Activated T-helper 1 cell treated with Interleukin-2 at 50 U/mL for 16 hours (primary cell): ENCODE measurements at places on chromosomes 3 and 15.

DNA sequence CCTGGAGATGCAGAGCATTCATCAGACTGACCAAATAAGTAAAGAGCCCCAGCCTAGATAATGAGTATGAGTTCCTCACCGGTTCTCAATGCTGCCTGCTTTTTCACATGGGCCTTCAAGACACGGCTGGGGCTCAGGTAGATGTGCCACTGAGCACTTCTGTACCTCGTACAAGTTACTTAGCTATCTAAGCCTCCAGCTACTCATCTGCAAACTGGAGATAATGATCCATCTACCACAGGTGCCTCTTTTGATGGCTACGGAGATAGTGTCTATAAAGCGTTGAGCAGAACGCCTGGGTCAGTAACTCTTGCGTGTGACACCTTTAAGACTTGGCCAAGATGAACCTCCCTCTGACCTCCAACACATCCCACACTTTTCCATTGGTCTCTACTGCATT is 56.3 kb downstream of the CCR4 start:
- no peak for DNase-seq

DNA sequence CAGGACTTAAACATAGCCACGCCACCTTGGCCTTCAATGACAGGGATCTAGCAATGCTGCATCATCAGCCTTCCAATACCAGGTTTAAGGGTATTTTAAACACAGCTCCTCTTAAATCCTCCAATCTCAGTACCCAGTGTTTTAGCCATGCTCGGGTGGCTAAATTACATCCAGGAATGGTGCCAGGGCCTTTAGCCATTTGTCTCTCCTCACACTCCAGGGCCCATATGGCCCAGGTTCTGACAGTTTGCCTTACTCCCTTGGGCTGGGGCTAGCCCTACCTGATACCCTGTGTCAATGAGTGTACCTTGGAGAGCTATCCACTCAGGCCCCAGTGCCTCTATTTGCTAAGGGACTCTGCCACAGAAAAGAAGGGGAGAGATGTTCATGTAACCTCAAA is 29.4 kb downstream of the ZNF589 start:
- no peak for DNase-seq

DNA sequence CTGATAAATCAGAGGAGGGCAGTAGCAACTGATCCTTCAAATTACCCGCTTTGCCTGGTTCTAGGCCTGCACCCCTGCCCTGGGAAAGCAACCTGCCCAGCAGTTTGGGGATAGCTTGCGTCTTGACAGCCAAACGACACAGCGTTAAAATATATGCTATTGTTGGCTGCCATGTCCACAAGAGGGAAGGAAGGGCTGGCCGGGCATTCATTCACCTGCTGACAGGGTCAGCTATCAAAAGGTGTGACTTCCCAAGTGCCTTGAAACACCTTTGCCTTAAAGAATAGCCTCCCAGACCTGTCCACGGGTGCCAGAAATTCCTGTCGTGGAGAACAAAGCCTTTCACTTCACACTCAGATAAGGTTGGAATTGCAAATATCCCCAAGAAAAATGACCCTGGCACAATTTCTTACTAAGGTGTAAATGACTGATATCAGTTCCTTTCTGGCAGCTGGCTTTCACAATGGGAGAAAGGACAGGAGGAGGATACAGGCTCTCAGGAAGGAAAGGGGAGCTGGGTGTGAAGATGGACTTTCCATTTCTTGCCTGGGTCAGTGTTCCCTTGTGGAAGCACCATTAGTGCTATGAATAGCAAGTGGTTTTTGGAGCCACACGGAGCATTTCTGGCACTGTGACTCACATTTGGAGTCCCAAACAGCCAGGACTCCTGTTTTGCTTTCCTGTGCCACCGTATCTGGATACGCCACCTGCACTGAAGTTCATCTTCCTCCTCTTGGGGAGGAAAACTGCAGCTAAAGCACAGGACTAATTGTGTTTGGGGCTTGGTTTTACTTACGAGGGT is 19.2 kb downstream of the ALDH1A3 start:
- DNase-seq = no peak

DNA sequence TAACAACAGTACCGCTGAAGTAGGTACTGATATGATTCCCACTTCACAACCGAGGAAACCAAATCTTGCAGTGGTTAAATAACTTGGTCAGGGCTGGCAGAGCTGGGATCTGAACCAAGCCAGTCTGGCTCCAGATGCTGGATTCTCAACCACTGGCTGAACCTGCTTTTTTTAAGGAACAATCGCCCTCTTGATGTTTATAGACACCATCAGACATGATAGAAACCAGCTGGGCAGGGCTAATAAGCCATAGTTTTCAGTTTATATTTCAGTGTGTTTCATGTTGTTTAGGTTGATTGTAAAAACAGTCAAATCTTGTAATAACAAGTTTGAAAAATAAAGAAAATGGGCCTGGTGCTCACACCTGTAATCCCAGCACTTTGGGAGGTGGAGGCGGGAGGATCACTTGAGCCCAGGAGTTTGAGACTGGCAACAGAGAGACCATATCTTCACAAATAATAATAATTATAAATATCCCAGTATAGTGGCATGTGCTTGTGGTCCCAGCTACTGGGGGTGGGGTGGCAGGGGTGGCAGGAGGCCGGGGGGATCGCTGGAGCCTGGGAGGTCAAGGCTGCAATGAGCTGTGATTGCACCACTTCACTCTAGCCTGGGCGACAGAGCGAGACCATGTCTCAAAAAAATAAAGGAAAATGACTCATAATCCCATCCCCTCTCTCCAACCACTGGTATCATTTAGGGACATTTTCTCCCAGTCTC is 36.7 kb downstream of the XYLB start:
- no peak for DNase-seq

DNA sequence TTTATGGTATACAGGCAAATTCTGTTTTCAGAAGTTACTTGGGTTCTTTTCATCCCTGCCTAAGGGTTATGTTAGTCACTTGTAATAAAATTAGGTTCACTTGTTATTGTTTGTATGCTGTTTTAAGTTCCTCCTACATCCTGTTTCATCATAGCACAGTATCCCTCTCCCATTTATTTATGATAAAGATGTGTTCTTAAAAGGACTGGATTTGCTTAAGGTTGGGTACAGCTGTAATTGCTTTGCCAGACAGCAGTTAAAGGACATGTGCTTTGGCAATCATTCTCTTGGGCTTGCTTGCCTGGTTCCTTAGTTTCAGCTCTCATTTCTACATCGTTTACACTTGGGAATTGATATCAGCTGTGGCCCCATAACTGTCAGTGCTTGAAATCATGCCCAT is 11.7 kb downstream of the ATP2C1 start:
- DNase-seq = no peak

- no peak for DNase-seq
Observed at GRCh38 chr3:115187149-115187757, 40.2 kb upstream of the ZBTB20 start.

- DNase-seq = no peak
Observed at GRCh38 chr15:22811640-22812039, 25.2 kb downstream of the NIPA1 start.

GRCh38 chr3:8441969-8442559 is 59.6 kb upstream of the LMCD1 start:
- DNase-seq = no peak

DNA sequence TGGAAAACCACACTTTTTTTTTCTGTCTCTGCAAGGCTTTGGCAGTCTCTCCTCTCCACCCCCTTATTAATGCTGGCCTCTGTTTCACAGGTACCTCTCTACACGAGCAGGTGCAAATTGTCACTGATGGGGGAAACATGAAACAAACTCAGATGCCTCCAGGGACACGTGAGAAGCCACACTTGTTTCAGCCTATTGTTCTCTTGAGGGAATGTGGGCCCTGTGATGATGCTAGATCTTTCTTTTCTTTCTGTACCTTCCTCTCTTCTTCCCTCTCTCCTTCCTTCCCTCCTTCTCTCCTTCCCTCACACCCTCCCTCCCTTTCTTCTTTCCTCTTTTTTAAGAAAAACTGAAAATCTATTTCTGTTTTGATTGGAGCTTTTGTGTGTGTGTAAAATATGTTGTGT is 5.7 kb upstream of the BLM start:
- no peak for DNase-seq

DNA sequence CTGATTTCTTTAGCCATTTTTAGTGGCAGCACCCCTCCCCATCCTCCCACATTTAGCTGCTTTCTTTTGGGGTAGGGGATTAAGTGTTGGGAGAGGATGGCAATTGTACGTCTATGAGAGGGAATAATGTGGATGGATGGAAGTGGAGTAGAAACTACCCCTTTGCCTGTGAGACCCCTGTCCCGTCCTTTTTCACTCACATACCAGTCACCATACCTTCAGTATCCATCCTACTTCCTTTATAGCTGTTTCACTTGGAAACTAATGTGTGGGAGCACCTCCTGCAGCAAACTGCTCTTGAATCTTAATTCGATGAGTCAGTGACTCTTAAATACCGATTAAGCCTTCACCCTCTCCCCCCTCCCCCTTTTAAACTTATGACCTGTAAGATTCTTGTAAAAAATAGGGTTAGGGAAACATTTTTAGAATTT is 730 bp downstream of the SPRED1 start:
- DNase-seq = no peak

- no peak for DNase-seq
Observed at GRCh38 chr15:99427668-99428361, 138.0 kb upstream of the MEF2A start.

DNA sequence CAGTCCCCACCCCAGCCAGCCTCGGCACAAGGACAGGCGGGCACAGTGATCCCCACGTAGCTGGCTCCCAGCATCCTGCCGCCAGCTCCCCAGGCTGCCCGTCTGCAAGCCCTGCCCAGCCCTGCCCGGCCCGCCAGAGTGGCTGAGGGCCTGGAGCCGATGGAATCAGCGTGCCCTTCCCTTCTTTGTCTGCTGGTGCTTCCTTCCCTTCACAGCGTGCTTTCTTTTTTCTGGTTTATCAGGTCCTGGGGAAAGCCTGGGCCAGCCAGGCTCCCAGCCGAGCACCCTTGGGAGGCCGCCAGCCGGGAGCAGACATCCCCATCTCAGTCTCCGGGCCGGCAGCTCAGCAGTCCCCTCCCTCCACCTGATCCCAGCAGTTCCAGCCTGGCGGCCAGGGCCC is 54.7 kb upstream of the SMAD6 start:
- no peak for DNase-seq

GRCh38 chr3:142602619-142603385 is 6.6 kb downstream of the PLS1 start:
- DNase-seq = no peak

- DNase-seq = no peak
Observed at GRCh38 chr15:94097552-94097951, 133.8 kb upstream of the MCTP2 start.

DNA sequence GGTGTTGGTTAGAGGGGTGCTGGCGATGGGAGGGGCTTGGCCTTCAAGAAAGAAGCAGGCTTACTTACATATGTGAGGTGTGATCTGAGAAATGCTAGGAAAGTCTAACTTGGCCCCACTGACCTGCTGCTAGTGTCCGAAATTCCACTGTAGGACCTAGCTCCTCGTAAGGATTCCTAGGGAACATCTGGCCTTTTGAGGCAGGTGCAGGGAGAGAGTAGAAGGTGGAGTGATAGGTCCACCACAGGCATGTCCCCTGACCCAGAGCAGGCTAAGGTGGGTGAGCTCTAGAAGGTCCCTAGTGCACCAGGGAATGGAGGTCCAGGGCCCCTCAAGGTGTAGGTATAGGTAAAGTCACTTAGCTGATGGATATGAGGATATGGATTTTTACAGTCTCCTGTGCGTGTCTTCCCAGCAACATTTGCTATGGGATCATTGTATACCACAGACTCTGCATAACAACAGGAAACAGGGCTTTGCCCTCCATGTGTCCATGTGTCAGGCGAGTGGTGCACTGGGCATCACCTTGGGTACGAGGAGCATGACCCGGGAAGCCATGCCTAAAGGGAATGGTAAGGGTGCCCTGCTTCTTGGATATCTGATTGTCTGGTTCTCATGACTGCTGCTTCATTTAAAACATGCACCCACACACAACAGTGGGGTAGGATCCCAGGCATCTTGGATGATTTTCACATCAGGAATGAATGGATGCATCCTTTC is 32.6 kb downstream of the POMGNT2 start:
- no peak for DNase-seq

- DNase-seq = no peak
Observed at GRCh38 chr3:127978636-127979035, 63.6 kb downstream of the KBTBD12 start.

DNA sequence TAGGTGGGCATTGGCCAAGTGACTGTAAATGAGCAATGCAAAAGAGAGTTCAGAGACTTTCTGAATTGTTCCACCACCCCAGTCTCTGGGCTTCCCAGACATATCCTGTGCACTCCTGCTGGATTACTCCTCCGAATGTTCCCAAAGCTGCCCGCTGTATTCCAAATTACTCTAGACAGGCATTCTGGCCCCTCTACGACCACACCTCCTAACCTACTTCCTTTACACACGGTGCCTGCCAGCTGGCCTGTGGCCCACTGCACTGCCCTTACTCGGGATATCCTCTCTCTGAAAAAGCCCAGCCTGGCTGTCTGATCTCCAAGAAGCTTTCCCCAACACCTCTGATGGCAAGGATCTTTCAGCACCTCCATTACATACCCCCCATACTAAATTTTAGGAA is 66.6 kb downstream of the DUT start:
- no peak for DNase-seq

- DNase-seq = no peak
Observed at GRCh38 chr3:5202222-5202621, 14.7 kb downstream of the EDEM1 start.

DNA sequence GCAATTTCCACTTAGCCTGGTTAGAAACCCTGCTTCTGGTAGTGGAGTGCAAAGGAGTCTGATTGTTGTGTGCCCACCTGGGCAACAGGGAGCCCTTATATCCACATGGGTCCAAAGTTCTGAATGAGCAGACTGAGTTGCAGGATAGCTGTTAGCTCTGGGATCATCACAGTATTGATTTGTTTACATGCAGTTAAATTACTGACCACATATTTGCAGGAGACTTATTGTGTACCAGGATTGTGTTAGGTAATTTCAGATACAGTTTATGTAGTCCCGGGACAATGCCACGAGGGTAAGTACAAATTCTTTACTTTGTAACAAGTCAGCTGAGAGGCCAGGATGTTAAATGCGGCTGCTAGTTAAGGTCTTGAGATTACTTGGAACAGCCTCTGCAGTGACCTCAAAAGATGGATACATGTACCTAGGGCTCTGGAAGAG is 18.8 kb downstream of the ARHGEF26 start:
- no peak for DNase-seq

- no peak for DNase-seq
Observed at GRCh38 chr15:74314795-74315438, 52.5 kb downstream of the CYP11A1 start.

DNA sequence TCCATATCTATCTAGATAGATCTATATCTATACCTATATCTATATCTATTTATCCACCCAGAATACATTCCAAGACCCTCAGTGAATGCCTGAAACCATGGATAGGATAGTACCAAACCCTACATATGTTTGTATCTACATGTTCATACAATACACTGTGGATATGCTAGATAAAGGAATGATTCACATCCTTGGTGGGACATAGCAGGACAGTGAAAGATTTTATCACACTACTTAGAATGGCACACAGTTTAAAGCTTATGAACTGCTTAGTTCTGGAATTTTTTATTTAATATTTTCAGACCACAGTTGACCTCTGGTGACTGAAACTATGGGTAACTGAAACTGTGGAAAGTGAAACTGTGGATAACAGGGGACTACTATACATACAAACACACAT is 198.8 kb upstream of the TTC14 start:
- DNase-seq = no peak
